ENCODE measurements at places on chromosomes 4 and X.

DNA sequence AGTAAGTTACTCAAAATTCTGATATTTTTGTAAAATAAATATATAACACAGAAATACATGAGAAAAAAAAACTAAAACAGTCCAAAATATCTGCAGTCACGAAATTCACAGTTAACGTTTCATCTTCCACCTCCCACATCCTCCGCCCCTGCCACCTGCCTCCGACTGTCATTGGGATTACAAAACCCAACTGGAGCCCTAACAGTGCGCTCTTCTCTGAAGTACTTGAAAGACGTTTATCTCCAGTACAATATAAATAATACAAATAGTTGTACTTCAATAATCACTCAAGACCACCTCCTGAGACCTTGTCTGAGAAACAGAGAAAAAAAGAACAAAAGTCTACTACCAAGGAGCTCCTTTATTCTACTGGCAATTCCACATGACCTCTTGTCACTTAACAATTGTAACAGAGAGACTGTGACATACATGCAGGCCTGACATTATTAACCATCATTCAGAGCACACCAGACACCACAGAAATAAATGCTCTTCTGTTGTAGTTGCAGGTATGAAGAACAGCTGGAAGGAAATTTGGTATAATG is 280.6 kb downstream of the PPP3CA start:
- no peak for DNase-seq

DNA sequence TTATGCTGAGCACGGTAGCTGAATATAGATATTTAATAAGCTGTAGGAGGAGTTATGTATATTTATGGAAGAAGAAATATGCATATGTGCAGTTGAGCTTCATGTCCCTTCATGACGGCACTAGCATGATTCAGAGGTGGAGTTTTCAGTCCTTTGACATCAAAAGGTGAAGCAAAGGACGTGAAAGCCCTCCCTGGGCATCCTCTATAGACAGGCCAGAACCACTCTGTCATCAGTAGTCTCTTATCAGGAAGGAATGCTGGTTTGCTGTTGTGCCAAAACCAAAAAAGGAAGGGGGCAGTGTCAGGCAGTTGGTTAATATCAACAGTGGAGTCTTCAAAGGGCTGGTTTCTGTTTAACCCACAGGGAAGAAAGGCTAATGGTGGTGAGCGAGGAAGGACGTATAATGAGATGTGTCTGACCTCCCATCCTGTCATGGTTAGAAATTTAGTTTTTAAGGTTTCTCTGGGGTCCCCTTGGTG is 23.5 kb upstream of the IL2 start:
- DNase-seq: peak; percentile 33

DNA sequence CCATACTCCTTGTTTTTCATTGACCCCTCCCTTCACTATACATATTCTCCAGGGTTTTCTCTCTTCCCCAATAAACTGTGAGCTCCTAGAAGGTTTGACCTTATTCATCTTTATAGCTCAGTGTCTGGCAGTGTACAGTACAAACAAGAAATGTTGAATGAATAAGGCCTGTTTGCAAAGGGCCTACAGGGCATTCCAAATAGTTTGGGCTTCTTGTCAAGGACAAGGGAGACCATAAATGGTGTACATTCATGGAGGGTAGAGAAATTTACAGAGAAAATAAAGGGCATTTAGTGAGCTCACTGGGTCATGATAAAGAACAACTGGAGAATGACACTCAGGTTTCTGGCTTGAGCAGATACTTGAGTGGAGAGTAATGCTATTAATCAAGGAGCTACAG is 47.5 kb upstream of the EIF1AX start:
- no peak for DNase-seq

GRCh38 chr4:186204686-186205085 is 13.3 kb downstream of the CYP4V2 start:
- DNase-seq: no peak

DNA sequence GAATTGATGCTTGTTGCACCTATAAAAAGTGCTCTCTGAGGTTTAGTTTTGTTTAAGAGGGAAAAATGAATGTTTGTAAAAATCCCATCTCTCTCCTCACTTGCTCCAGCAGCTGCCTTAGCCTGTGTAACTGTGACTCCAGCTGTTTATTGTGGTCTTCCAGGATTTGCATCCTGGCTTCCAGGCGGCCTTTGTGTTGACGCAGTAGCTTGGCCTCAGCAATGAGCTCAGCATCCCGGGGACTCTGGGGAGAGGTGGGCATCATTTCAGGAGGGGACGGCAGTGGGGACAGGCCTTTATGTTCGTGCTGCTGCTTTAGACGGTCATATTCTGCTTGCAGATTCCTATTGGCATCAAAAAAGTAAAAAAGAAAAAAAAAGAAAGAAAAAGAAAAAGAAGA is 75.3 kb upstream of the FTHL17 start:
- DNase-seq: no peak

GRCh38 chr4:124066595-124066994 is 645.9 kb downstream of the ANKRD50 start:
- DNase-seq: no peak

DNA sequence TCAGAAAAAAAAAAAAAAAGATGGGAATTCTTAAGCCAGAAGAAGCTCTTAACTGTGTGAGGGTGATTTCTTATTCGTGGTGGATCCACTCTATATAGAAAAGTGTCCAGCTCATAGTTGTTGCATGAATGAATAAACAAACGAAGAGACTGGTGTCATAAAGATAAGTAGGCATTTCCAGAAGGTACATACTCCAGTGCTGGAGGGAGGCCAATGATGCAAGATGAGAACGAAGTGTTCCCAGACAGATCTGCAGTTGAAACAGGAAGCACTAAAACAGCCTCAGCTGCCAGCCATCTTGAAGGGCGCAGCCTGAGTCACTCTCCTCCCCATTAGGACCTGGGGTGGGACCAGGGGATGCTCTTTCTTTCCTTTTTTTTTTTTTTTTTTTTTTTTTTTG is 47.4 kb upstream of the HOPX start:
- peak; percentile 67 for DNase-seq

DNA sequence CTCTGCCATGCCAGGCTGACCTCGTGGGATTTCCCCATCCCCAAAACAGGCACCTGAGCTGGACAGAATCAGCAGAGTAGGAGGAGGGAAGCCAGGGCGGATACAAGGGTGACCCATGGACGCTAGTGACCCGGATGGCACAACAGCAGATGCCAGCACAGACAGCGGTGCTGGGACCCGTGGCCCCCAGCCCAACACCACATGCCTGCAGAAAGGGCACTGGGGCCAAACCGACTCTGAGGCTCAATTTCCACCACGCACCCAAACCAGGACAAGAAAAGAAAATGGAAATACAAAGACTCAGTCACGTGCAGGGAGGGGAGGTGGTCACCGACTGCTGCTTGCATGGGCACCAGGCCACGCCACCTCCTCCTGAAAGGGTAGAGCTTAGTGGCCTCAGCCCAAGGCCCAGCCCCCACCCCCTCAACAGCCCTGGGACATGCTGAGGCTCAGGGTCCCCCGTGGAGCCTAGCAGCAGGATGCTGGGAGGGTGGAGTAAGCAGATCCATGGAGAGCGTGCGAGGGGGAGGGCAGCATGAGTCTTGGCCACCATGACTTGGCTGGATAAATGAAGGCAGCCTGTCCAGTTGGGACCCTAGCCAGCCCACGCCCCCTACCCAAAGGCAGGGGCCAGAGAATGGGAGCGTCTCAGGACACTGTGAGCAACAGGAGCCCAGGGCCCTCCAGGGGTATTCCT is 47.7 kb downstream of the C4orf50 start:
- no peak for DNase-seq

GRCh38 chrX:41029332-41029731 is 55.9 kb upstream of the USP9X start:
- DNase-seq: no peak

- no peak for DNase-seq
Observed at GRCh38 chrX:153775293-153776119, 5.3 kb upstream of the SRPK3 start.

- no peak for DNase-seq
Observed at GRCh38 chr4:119692001-119692400, 63.4 kb upstream of the PDE5A start.

- peak; percentile 60 for DNase-seq
Observed at GRCh38 chr4:33323393-33323792, 2603.2 kb downstream of the PCDH7 start.

DNA sequence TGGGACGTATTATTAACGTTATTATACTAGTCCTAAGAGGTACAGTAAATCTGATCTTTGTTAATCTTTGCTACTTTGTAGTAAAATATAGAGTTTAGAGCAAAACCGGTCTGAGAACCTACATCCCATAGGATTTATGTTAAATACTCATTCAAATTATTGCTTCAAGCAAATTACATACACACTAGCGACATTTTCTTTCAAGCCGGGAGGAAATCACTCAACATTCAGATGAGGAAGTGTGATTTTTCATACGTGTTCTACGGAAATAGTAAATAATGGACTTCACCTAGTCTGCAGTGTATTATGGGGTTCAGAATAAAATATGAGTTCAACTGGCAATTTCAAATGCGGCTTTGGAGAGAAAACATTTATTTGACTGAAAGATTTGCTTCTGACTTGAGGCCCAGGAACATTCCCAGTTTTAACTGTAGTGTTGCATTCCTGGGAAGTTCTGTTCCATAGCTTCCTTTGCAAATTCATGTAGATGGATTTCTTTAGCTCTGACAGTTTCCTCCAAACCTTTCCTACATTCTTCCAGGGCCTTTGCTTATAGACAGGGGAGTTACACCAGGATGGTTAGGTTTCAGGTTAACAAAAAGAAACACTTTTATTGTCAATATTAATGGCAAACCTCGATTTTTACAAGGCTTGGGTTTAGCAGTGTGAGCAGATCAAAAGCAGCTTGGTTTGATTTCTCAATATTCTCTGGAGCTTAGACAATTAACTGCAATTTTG is 5.3 kb upstream of the HAND2 start:
- DNase-seq: no peak

GRCh38 chr4:151853034-151853433 is 92.2 kb upstream of the GATB start:
- DNase-seq: no peak

- DNase-seq: no peak
Observed at GRCh38 chrX:41090568-41091238, 5.5 kb downstream of the USP9X start.

DNA sequence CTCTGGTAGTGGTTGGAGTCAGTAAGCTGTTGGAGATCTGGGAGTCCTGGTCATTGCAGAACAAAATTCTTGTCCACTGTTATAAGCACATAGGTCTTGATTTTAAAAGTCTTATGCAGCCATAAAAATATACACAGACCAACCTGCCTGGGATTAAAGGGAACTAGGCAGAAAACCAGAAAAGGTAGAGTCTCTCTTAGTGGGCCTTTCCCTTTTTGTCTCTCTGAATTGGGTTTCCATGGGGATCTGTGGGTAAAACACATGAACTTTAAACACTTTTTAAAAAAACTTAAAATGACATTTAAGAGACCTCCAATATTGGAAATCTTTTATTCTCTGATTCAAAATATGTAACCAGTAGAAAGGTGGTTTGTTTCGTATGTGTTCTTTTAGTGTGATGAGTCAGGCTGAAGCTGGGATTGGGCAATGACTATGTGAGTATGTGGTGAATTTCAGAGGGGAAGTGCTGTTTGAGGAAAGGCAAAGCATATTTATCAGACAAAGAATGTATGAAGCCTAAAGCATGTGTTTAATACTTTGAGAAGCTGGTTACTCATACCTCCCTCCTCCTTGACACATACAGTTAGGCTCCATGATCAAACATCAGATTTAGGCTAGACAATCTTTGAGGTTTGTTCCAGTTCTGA is 29.6 kb downstream of the SLC16A2 start:
- peak; percentile 95 for DNase-seq

DNA sequence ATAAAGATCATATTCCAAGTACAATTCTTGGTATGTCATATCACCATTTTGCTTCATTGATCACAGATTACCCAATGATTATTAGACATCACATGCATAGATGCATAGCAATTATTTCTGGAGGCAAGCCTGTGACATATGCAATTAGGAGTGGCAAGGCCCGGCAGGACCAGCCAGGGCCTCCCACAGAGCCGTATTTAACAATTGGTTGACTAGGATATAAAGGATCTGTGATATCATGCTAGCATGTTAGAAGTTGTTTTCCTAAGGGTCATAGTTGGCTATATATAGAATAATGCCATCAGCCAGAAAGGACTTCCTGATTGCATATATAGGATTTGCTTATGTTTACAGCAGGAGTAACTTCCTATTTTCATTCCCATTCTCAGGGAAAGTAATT is 103.5 kb upstream of the OTUD4 start:
- DNase-seq: no peak

Measured in HT1080 (cell line).